ENCODE measurements at places on chromosomes 6 and 20.

GRCh38 chr6:26064619-26065257 lies 22.5 kb upstream of the HFE start:
- no peak for DNase-seq

GRCh38 chr6:35722121-35722761 lies 14.6 kb upstream of the ARMC12 start:
- no peak for DNase-seq

DNA sequence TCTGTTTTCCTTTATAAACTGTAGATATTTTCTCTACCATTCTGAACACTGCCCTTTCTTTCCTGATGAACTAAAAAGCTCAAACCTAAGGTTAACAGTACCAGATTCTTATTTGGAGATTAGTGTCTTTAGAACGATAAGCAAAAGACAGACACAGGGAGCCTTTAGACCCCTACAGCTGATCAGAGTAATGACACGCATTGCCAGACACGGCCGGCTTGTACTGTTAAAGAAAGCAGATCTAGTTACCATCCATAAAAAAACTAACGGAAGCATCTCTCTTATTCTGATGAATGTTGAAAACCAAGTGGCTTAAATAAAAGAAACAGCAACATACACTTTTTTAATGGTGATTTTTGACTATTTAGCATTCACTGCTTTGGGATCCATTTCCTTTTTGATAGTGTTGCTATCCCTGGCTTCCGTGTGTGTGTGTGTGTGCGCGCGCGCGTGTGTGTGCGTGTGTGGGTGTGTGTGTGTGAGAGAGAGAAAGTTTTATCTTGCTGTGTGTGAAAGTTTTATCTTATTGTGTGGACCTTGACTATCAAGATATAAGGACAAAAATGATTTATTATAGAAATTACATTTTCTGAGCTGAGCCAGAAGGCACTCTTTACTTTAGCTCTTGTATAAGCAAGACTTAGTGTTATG lies 95.6 kb upstream of the SLC35B3 start:
- DNase-seq: peak; percentile 18

DNA sequence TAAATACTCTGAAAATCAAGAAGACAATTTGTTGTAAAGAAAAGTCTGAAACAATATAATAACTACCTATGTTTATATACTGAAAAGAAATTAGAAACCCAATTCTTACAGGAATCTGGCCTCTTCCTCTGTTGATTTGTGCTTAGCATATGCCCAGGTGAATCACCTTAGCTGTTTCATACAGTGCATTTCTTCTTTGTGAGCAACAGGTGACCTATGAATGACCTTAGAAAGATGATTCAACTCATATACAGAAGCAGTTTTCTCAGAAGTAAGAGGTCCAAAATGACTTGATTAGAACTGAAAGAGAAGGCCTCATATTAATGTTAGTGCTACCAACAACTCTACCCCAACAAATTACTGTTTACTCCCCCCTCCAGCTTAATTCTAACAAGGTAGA lies 419.5 kb upstream of the ID4 start:
- peak; percentile 59 for DNase-seq

DNA sequence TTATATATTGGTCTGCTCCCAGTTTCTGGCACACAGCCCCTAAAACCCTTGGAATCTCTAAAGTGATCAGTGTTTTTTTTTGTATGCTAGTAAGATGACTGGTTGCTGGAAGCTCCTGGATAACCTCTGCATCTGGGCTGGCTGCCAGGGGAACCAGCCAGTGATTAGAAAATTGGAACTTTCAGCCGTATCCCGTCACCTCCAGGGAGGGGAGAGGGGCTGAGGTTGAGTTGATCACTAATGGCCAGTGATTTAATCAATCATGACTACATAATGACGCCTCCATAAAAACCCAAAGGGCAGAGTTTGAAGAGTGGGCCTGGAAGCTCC lies 48.0 kb upstream of the NOP56 start:
- no peak for DNase-seq

DNA sequence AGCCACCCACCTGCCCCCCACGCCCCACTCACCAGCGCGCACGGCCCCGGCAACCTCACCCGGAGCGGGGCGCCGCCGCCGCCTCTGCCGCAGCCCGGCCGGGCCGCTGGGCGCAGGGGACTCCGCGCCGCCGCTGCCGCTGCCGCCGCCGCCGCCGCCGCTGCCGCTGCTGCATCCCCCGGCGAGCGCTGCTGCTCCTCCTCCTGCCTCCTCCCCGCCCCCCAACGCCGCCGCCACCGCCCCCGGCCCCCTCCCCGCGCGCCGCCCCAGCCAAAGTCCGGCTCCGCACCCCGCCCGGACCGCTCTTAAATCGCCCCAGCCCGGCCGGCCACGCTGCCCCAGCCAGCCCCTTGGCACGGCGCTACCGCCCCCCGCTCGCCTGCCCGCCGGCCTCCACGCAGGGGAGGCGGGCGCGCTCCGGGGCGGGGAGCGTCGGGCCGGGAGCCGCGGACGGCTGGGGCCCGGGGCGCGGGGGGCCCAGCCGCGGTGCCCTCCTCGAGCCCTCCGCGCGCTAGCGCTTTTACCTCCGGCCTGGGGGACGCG lies at the start of gene SULF2:
TSS of gene SULF2 (minus strand) at position 171 of the 543 bp plus-strand sequence. CDS start 28,118 bp downstream, outside the sequence.
- DNase-seq: no peak

- no peak for DNase-seq
These were observed 115.7 kb upstream of the RALGAPA2 start for GRCh38 chr20:20827992-20828597.

DNA sequence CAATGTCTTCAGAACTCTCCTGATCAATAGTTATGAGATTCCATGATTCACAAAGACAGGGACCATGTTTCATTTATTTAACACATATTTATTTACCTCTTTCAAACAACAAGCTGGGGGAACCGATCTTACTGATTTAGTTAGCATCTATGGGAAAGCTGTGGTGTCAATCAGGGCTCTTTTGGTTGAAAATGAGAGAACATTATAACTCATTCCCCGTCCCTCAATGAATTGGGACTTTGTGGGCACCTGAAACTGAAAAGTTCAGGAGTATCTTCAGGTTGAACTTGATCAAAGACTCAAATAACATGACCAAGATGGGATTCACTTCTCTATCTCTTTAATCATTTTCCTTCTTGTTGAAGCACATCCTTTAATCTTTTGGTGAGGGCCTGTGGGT lies 67.4 kb downstream of the CHMP4B start:
- DNase-seq: no peak

GRCh38 chr6:144722925-144723324 lies 437.8 kb downstream of the UTRN start:
- DNase-seq: no peak

GRCh38 chr6:10759312-10759839 lies 11.8 kb downstream of the TMEM14B start:
- DNase-seq: peak; percentile 93

- no peak for DNase-seq
These were observed 320.9 kb downstream of the SAMD5 start for GRCh38 chr6:147829418-147829817.

DNA sequence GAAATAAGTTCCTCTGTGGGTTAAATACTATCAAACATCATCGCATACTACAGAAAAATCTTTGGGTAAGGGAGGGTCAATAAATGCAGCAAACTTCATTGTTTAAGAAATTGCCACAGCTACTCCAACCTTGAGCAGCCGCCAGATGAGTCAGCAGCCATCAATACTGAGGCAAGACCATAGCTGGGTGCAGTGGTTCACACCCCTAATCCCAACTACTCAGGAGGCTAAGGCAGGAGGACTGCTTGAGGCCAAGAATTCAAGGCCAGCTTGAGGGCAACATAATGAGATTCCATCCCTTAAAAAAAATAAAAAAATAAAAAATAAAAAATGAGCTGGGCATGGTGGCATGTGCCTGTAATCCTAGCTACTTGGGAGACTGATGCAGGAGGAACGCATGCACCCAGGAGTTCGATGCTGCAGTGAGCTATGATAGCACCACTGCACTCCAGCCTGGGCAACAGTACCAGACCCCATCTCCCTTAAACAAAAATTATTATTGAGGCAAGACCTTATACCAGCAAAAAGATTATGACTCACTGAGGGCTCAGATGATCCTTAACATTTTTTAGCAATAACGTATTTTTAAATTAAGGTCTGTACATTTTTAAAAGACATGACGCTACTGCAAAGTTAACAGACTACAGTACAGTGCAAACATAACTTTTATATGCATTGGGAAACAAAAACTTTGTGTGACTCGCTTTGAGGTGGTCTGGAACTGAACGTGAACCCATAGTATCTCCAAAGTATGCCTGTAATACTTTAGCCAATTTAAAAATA lies 8.8 kb downstream of the SRPK1 start:
- DNase-seq: no peak

DNA sequence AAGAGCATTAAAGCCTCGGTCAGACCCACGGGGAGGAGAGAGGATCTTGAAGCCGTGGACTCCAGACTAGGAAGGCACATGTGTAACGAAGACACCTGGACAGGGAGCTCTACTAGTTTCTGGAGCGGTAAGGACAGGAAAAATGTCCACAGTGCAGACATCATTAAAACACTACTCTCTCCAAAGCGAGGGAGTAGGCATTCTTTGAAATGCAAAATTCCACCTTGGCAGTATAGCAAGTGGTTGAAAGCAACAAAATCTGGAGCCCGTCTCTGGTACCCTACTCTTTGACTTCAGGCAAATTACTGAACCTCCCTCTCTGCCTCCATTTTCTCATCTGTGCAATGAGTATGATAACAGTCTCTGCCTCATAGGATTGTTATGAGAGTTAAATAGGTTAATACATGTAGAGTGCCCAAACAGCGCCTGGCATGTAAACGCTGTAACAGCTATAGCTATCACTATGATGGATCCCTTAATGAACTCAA lies 408 bp upstream of the CRIP3 start:
- DNase-seq: no peak

DNA sequence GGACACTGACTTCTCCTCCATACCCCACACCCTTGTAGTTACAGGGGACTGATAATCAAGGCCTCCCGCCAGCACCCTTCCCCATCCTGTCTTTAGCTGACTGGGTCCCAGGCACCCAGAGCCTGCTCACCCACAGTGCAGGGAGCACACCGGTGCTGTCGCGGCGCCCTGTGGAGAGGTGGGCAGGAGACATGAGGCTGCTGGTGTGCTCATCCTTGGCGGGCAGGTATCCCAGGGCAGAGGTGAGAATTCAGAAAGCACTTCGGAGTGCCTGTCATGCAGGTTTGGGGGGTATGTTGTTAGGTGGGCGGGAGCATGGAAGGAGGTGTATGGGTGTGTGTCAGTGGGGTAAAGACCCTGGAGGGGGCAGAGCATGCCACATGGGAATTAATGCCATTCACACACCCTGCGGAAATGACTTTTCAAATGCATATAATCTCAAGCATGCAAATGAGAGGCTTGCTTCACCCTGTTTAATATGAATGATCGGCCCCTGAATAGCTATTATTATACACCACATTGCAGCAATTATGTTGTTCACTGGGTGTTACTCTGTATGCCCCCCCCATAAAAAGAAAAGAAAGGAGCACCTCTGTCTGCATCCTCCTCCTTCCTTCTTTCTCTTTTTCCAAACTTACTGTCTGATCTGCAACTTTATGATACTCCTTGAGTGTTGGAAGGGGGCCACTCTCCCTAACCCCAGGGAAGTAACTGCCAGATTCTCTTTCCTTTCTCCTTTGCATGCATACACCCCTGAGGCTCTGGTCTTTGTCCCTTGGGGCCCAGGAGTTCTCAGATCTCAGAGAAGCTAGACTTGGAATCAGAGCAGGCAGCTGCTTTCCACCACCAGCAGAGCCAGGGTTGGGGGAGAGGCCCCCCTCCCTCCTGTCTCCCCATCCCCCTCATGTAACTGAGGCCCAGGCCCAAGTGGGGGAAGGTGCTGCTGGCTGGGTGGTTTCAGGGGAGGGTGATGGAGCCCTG lies 16.0 kb downstream of the FOXP4 start:
- no peak for DNase-seq

GRCh38 chr20:61887596-61888093 lies 178.0 kb downstream of the TAF4 start:
- DNase-seq: no peak

- DNase-seq: no peak
These were observed 45.1 kb downstream of the MTHFD1L start for GRCh38 chr6:150910561-150910960.

GRCh38 chr6:169173532-169174268 lies 79.9 kb downstream of the THBS2 start:
- DNase-seq: no peak

GRCh38 chr6:161407581-161407980 lies 133.7 kb upstream of the AGPAT4 start:
- DNase-seq: peak; percentile 92

GRCh38 chr20:25341716-25342680 lies 48.6 kb downstream of the ABHD12 start:
- DNase-seq: no peak

DNA sequence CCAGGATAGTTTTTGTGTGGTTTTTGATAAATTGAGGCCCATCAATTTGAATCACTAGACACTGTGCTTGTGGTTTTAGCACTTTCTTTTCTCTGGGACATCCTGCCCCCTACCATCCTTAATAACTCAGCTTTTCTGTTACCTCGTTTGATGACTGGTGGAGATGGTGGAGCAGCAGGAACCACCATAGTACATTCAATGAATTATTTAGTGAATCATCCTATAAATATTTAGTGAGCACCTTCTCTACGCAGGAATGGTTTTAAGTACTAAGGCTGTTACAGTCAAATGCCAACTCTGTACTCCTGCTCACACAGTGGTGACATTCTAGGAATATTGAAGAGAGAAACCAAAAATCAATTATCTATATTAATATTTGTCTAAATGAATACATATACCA lies 585.2 kb downstream of the HAO1 start:
- peak; percentile 23 for DNase-seq

- peak; percentile 74 for DNase-seq
These were observed 28.4 kb upstream of the GSTA3 start for GRCh38 chr6:52937908-52938307.

DNA sequence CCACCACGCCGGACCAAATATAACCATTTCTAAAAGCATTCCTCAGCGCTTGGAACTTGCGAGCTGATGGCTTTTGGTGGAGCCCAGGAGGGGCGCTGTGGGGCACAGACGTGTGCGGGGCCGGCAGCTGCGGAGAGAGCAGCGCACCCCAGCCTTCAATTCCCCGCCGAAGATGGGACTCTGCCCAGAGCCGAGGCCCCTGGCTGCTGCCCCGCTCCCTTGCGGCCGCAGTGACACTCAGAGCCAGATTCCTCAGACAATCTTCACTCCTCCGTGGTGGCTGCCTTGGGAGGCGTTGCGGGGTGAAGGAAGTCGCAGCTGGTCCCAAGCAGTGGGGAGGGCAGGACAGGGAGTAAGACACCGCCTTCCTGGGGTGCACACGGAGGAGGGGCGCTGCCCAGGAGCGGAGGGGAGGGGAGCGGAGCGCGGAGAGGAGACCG lies 87.7 kb downstream of the TMEM242 start:
- no peak for DNase-seq

- DNase-seq: peak; percentile 74
These were observed 22.9 kb downstream of the FAM110A start for GRCh38 chr20:856361-856775.

DNA sequence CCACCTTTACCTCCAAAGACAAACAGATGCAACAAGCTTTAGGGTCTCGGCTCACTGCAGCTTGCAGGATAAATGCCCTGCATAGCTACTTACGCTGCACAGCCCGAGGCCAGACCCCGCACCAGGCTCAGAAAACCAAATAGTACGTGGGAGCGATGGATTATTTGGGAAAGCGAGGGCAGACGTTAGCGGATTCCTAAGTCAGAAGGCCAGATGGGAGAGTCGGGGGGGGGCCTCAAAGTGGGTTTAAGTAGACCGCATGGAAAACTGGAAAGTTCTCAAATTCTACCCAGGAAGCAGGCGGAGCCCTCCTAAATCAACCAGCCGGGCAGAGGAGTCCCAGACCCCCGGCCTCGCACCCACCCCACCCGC lies 382 bp downstream of the SFT2D1 start:
- DNase-seq: no peak

Measured in epithelial cell of proximal tubule (primary cell).